ENCODE measurements at places on chromosomes 12 and 14. TPM values are rescaled to one million over a fixed set of nuclear protein-coding genes. Genes with fewer than 3 reads are reported as not detected.

- H3K4me1 ChIP-seq, result peaks cover 37% of the 10 kb centered on the region
- no peaks in the 10 kb centered on the region for H3K27me3 ChIP-seq
- H3K36me3 ChIP-seq, result peaks cover 15% of the 10 kb centered on the region
- peak overlapping the region; percentile 91 for H3K4me3 ChIP-seq
These were observed 941 bp upstream of the PPP1CC start for GRCh38 chr12:110743571-110744093.

GRCh38 chr12:116194935-116195431 is 82.5 kb downstream of the MED13L start:
- peaks cover 10% of the 10 kb centered on the region for H3K4me1 ChIP-seq
- no peak overlapping the region for H3K4me3 ChIP-seq
- no peak overlapping the region for H3K27ac ChIP-seq
- H3K27me3 ChIP-seq, result no peaks in the 10 kb centered on the region

DNA sequence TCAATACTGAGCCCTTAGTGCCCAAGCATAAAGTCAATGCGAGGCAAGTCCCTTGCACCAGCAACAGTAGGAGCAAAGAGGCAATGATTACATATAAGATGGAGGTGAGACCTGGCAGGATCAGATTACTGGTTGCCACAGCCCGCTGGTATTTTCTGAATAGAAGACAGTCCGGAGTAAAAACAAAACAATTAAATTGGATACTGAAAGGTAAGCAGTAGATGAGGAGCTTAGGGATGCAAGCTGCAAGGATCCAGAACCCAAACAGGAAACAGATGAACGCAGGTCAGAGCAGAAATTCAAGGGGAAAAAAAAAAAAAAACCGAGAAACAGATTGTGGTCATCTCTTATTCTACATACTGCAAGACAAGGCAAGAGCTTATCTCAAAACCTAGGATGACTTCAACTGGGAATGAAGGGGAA is 119.6 kb downstream of the MED13L start:
- no peak for DNase-seq
- H3K27ac ChIP-seq, result no peak overlapping the region
- no peaks in the 10 kb centered on the region for H3K27me3 ChIP-seq
- H3K4me1 ChIP-seq, result peaks cover 37% of the 10 kb centered on the region

DNA sequence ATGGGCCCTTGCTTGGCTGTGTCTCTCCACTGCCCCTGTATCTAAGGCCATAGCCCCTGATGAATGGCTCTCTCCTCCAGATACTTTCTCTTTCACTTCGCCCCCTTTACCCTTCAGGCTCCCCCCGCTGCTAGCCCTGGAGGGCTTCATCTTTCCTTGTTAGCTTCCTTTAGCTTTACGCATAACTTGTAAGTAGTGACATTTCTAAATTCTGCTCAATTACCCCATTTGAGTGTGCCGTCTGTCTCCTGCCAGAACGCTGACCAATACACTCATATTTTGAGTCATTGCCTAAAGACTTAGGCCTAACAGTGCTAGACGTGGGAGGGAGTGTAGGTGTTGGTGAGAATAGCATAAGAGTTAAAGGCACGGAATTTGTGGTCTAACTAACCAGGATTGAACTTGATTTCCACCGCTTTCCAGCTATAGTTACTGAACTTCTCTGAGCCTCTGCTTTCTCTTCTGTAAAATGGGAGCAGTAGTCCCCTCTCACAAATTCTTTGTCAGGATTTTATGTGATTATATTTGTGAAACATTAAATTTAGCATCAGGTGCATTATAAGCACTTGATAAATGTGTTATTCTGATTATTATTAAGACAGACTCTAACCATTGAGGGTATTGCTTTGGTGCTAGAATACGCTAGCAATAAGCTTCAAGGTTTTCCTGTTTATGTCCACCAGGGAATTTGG is 129.3 kb downstream of the ZFP36L1 start:
- DNase-seq, result peak; percentile 5
- peaks cover 27% of the 10 kb centered on the region for H3K4me1 ChIP-seq
- no peaks in the 10 kb centered on the region for H3K36me3 ChIP-seq
- H3K27ac ChIP-seq, result no peak overlapping the region

GRCh38 chr14:90381999-90382451 is 14.8 kb upstream of the CALM1 start:
- H3K4me3 ChIP-seq, result peak overlapping the region; percentile 54
- no peaks in the 10 kb centered on the region for H3K36me3 ChIP-seq
- DNase-seq, result no peak
- peaks cover 21% of the 10 kb centered on the region for H3K4me1 ChIP-seq
- H3K27me3 ChIP-seq, result no peaks in the 10 kb centered on the region
- peak overlapping the region; percentile 98 for H3K27ac ChIP-seq

DNA sequence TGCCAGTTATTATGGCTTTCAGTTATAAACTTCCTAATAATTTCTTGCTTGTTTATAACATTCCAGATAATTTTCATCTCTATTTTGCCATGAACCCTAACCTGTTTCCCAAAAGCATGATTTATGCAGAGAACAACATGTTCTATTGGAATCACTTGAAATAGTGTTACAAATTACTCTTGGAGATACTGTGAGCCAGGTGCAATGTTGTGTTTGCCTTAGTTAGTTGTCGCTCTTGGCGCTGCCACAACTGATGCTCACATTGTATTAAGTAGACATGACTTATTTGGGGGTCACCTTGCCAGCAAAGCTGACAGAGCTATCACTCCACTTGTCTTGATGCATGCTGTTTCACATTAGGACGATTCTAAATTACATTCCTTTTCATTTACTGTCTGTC is 49.4 kb downstream of the TSPAN8 start:
- H3K4me1 ChIP-seq, result no peaks in the 10 kb centered on the region
- no peak overlapping the region for H3K27ac ChIP-seq
- H3K27me3 ChIP-seq, result no peaks in the 10 kb centered on the region
- DNase-seq, result no peak
- H3K36me3 ChIP-seq, result no peaks in the 10 kb centered on the region

GRCh38 chr12:51773145-51773869 is 75.2 kb downstream of the FIGNL2 start:
- no peaks in the 10 kb centered on the region for H3K36me3 ChIP-seq
- no peaks in the 10 kb centered on the region for H3K27me3 ChIP-seq
- H3K27ac ChIP-seq, result no peak overlapping the region
- H3K4me3 ChIP-seq, result no peak overlapping the region
- H3K4me1 ChIP-seq, result 0 out of 2 replicates have a peak, but pooled peaks cover 4% of the 10 kb centered on the region

DNA sequence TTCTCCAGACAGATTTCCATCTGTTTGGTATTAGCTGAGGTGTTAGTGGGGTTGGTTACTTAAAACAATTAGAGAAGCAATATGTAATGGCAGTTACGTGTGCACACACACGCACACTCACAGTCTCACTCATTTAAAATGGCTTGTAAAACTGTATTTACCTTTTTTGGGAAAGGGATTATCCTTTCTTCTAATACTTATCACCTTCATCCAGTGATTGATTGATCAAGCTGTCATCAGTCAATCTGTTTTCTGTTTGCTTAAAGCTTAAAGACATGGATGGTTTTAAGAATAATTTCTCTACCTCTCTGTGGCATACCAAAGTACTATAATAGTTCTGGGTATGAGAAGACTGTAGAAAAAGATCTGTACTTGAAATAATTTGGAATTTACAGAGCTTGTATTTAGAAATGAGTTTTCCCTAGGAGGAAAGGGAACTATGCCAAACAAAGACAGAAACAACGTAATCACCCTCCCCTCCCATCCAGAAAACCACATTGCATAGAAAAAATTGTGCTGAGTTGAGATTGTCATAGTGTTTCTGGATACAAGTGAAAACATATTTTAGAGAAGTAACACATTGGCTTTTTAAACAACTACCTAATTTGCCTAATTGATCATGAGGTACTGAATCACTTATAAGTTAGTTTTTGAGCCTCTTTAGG is 455.8 kb downstream of the PCNX1 start:
- H3K27me3 ChIP-seq, result no peaks in the 10 kb centered on the region
- H3K4me3 ChIP-seq, result no peak overlapping the region
- peak; percentile 47 for DNase-seq
- peak overlapping the region; percentile 47 for H3K27ac ChIP-seq

DNA sequence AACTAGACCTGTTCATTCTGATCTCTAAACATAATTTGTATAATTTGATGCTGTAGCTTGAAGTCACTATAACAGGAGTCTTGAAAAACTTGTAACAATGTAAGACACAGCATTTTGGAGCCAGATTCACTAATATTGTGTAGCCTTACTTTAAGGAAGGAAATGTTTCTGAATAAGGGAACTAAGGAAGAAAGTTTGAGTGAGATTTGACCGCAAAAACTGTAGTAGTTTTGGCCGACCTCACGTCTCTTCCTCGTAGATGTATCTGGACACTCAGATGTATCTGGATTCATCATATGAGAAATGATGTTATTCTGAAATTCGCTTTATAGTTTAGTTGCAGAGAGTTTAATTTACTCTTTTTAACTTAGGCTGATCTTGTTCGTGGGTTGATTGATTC is 13.9 kb upstream of the DNAH10 start:
- H3K4me1 ChIP-seq, result no peaks in the 10 kb centered on the region
- H3K27me3 ChIP-seq, result no peaks in the 10 kb centered on the region
- H3K36me3 ChIP-seq, result peaks cover 37% of the 10 kb centered on the region
- no peak overlapping the region for H3K4me3 ChIP-seq
- no peak for DNase-seq
- no peak overlapping the region for H3K27ac ChIP-seq

- no peak overlapping the region for H3K27ac ChIP-seq
- H3K27me3 ChIP-seq, result no peaks in the 10 kb centered on the region
- H3K36me3 ChIP-seq, result no peaks in the 10 kb centered on the region
These were observed 14.5 kb downstream of the VWF start for GRCh38 chr12:6110006-6110405.

- H3K4me1 ChIP-seq, result peaks cover 53% of the 10 kb centered on the region
- no peaks in the 10 kb centered on the region for H3K27me3 ChIP-seq
- H3K4me3 ChIP-seq, result no peak overlapping the region
These were observed 4.3 kb downstream of the OLR1 start for GRCh38 chr12:10167599-10167998.

GRCh38 chr14:84421621-84422020 is 1108.3 kb upstream of the FLRT2 start:
- no peak for DNase-seq
- no peak overlapping the region for H3K27ac ChIP-seq
- no peaks in the 10 kb centered on the region for H3K4me1 ChIP-seq
- no peaks in the 10 kb centered on the region for H3K36me3 ChIP-seq
- no peaks in the 10 kb centered on the region for H3K27me3 ChIP-seq

GRCh38 chr14:21791749-21792148 is 118.1 kb upstream of the OR4E1 start:
- DNase-seq, result no peak
- no peak overlapping the region for H3K27ac ChIP-seq
- no peaks in the 10 kb centered on the region for H3K36me3 ChIP-seq

GRCh38 chr14:26339381-26339780 is 258.5 kb downstream of the NOVA1 start:
- no peaks in the 10 kb centered on the region for H3K36me3 ChIP-seq
- no peaks in the 10 kb centered on the region for H3K27me3 ChIP-seq

- no peak overlapping the region for H3K4me3 ChIP-seq
- H3K4me1 ChIP-seq, result no peaks in the 10 kb centered on the region
- no peaks in the 10 kb centered on the region for H3K36me3 ChIP-seq
- no peaks in the 10 kb centered on the region for H3K27me3 ChIP-seq
- H3K27ac ChIP-seq, result no peak overlapping the region
These were observed 45.9 kb downstream of the IFNG start for GRCh38 chr12:68113644-68114043.

DNA sequence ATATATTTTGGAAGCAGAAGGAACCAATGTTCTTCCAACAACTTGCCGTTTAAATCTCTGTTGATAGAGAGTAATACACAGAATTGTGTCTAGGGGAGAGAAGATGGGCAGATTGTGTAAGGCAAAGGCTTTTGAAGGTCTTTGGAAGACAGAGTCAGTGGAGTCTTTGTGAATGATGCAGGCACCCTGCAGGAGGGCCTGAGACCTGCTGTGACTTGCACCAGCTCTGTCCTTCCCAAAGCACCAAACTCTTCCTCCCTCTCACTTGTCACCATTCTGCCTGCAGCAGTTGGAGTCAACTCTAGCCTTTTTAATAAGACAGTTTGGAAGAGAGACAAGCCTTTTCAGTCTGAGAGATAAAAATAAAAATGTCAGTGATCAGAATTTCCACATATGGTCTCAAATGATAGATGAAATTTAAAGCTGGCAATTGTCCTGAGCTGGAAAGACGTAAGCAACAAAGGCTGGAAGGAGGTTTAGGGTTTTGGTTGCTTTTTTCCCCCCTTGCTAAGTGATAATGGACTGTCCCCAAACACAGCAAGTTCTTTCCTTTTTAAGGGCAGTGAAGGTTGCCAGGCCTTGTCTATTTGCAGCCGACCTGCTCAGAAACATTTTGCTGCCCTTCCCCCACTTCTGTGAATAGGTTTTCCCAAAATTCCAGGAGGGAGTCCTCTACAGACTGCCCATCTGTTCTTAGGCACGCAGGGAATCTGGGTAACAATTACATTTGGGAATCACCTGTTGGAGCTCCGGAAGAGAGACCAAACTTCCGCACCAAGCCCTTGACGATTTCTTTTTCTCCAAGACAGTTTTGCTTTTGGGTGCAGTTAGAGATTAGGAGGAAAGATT is 103.0 kb upstream of the NTF3 start:
- no peak overlapping the region for H3K4me3 ChIP-seq
- H3K27me3 ChIP-seq, result 0 out of 2 replicates have a peak, but pooled peaks cover 3% of the 10 kb centered on the region
- no peaks in the 10 kb centered on the region for H3K4me1 ChIP-seq

DNA sequence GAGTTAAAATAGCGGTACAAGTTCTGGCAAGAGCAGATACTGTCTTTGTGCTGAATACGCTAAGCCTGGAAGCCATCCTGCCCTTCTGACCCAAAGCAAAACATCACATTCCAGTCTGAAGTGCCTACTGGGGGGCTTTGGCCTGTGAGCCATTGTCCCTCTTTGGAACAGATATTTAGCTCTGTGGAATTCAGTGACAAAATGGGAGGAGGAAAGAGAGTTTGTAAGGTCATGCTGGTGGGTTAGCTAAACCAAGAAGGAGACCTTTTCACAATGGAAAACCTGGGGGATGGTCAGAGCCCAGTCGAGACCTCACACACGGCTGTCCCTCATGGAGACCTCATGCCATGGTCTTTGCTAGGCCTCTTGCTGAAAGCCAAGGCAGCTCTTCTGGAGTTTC is 18.5 kb downstream of the EMP1 start:
- peaks cover 67% of the 10 kb centered on the region for H3K36me3 ChIP-seq
- H3K4me1 ChIP-seq, result peaks cover 67% of the 10 kb centered on the region
- H3K27me3 ChIP-seq, result no peaks in the 10 kb centered on the region
- H3K4me3 ChIP-seq, result no peak overlapping the region

DNA sequence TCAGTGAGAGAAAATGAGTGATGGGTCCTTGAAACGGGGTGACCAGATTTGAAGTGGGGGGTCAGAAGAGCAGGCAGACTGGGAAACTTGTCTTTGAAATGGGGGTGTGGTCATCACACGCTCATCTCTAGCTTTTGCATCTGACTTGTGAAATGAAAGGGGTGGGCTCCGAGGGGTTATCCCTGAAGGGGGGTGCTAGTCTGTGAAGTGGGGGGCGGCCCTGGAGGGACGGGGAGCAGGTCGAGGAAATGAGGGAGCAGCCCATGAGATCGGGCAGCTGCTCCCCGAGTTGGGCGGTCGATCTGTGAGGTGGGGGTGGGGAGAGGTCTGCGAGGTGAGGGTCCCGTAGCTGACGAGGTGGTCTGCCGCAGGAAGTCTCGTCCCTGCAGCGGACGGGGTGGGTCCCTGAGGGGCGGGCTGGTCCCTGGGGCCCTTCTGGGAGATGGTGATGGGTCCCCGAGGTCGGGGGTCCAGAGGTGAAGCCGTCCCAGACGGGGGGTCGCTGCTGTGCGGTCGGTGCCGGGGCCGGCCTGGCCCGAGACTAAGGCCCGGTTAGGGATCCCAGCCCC is 542 bp downstream of the PXN start:
- peaks cover 42% of the 10 kb centered on the region for H3K4me1 ChIP-seq
- H3K4me3 ChIP-seq, result peak overlapping the region; percentile 100
- peaks cover 36% of the 10 kb centered on the region for H3K36me3 ChIP-seq
- peak overlapping the region; percentile 83 for H3K27ac ChIP-seq

The GLIPR1L1 gene
- total RNA-seq, result not detected

The AMDHD1 gene
- 0.41 TPM for total RNA-seq

The FAM186B gene
- 0.06 TPM for total RNA-seq

The CLEC1A gene
- not detected for total RNA-seq

The ZNF268 gene
- 1.4 TPM for total RNA-seq

The ACRBP gene
- total RNA-seq, result not detected

The FICD gene
- 6.1 TPM for total RNA-seq

The DDX11 gene
- 34.0 TPM for total RNA-seq

The CEP83 gene
- 15.7 TPM for total RNA-seq
